Calu3 (cell line): ENCODE measurements at places on chromosomes 2 and 18.

- DNase-seq: no peak
Observed at GRCh38 chr2:232265329-232265728, 113.2 kb upstream of the ALPP start.

DNA sequence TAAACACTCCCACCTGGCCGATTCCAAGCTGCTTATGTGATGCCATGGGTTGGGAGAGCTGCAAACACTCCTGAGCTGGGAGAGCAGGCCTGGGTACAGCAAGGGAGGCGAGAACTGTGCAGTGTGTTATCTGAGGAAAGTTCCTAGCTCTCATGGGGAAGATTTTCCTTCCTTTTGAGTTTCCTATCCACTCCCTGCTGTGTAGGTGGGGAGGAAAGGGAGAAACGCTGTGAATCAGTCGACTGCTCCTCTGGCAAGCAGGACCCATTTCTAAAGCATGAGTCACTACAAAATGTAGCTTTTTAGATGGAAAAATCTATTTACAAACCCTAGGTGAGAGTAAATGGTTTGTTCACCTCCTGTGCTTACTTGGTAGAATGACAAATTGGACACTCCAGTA lies 80.4 kb downstream of the SH3RF3 start:
- no peak for DNase-seq

DNA sequence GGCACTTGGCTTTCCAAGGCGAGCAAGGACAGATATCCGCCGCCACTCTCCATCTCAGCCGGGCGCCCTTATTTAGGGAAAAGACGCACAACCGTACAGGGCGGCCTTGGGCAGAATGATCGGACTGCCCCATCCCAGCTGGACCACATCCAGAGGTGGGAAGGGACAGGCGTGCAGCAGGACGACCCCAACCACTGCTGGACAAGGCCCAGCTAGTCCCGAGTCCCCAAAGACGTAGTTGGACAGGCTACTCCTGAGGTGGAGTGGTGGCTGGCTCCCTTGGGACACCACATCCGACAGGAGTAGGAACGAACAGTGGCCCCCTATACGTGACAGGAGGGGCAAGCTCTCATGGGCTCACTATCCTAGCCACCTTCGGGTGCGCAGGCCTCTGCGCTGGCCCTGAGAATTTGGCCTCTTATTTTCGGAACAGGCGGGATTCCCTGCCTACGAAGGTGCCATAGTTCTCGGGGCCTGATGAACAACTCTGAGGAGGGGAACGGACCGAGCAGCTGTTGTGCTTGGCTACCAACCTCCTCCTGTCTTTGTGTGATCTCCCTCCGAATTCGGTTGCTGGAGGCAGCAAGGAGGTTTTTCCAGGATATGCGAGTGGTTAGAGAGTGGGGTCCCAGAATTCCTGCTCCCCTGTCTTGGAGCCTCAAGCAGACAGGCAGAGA lies 2.3 kb downstream of the FEV start:
- no peak for DNase-seq

DNA sequence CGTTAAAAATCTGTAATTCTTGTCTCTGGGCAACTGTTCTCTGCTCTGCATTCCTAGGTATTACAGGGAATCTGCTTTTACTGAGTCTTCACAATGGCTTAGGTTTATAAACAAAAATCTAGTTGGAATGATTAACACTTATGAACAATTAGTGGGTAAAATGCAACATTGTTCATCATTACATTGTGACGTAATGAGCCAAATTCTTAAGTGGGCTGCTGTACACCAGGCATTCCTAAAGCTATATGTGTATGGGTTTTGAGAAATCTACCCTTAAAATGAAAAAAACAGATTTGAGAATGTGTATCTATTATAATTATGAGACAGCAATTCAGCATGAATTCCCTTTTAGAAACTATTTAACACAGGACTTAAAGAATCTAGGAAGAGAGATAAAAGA lies 41.5 kb upstream of the ERBB4 start:
- no peak for DNase-seq

DNA sequence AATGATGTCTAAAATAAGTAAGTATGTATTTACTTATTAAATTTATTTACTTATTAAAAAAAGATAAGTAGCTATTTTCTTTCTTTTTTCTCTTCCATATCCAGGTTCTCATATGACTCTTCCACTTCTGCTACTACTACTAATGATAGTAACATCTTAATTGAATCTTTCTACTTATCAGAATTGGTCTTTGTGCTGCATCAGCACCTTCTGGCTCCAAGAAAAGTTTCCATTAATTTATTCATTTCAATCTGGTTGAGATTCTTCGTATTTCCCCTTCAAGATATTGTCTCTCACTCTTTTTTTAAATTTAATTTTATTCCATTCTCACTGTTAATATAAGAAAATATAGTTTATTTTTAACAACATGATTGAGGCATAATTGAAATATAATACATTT lies 1675.4 kb downstream of the DPP10 start:
- DNase-seq: no peak

DNA sequence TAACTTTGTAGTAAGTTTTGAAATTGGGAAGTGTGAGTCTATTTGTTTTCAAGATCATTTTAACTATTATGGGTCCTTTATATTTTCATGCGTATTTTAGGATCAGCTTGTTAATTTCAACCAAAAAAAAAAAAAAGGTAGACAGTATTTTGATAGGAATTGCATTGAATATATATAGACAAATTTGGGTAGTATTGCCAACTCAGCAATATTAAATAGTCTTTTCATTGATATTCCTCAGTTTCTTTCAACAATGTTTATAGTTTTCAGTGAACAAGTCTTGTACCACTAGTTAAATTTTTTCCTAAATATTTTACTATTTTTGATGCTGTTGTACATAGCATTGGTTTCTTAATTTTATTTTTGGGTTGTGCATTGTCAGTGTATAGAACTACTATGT lies 149.9 kb downstream of the TAF4B start:
- no peak for DNase-seq

- no peak for DNase-seq
Observed at GRCh38 chr18:78898066-78898465, 81.6 kb upstream of the SALL3 start.

DNA sequence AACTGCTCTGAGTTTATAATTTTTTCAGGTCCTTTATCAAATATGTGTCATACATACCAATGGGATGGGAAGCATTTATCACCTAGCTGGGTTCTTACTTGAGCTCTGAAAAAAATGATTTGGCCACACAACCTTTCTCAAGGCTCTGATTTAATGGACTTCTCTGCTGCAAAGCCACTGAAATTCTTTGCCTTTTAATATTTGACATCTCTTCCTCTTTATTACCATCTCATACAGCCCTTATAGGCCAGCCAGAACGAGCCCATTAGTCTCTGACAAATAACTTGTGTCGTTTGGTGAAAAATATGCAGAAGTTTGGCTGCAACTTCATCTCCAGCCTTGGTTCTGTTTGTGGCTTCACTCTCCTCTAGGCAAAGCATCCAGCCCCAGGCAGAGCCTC lies 249.1 kb downstream of the ATAD2B start:
- DNase-seq: no peak

DNA sequence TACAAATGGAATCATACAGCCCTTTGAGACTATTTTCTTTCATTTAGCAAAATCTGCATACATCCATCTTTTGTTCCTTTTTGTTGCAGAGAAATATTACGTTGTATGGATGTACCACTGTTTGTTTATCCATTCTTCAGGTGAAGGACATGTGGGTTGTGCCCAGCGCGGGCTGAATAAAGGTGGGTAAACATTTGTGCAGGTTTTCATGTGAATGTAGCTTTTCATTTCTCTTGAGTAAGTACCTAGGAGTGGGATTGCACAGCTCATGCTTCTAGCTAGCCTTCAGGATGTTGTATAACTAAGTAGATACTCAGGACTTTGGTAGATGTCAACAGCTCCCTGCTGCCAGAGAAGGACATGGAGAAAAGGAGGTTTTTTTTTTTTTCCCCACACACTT lies 50.6 kb upstream of the SPRED2 start:
- no peak for DNase-seq

GRCh38 chr18:58492891-58493469 lies 135.9 kb downstream of the ALPK2 start:
- DNase-seq: no peak

DNA sequence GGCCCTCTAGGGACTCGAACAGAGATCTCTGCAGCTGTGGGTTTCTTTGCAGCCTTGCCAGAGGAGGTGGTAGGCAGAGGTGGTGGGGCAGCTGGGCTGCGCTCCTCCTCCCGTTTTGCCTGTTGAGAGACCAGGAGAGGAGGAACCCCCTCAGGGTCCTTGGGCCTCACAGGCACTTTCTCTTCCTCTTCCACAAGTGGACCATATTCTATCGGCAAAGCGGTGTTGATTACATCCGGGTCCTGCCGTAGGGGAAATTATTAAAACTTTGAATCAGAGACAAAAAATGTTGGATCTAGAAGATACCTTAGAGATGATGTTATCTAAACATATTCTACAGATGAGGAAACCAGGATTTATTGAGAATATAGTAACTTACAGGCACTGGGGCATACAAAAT lies 78.5 kb downstream of the CLIP4 start:
- no peak for DNase-seq

DNA sequence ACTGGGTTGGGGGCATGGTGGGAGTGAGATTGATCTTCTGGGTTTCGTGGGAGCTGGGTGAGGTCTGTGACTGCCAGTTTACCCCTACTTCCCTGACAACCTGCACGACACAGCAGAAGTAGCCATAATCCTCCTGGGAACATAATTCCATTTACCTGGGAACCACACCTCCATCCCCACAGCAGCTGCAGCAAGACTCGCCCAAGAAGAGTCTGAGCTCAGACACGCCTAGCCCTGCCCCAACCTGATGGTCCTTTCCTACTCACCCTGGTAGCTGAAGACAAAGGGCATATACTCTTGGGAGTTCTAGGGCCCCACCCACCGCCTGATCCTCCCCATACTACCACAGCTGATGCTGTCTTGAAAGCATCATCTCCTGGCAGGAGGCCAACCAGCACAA lies 43.8 kb downstream of the FLACC1 start:
- DNase-seq: no peak

GRCh38 chr2:241110607-241111439 lies 8.7 kb upstream of the MTERF4 start:
- DNase-seq: no peak

DNA sequence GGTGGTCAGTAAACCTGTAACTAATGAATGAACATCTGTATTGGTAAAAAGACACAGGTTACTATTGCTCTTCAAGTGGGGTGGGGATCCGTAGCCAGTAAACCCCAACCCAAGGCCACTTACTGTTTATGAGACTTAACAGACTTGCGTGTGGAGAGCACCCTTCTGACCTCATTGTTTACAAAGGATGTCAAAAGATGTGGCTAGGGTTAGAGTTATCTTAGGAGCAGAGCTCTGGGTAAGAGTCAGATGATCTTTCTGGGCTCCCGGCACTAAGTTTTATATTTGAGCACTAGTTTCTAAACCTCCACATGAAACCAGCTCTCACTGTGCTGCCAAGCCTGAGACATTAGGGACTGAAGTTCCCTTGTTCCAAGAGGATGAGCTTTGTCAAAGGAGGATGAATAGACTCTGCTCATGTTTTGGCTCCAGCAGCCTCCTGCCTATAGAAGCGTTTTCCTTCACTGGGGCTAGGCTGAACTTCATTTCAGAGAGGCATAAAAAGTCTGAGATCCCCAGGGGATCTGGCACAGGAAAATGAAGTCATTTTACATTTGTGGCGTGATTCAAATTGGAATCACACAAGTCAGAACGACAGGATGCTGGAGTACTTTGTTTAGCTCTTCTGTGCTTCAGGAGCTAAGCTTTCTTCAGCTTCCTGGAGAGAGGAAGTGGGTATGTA lies 403.1 kb upstream of the TRIB2 start:
- DNase-seq: no peak

GRCh38 chr2:52964916-52965530 lies 802.6 kb upstream of the CHAC2 start:
- no peak for DNase-seq

- DNase-seq: no peak
Observed at GRCh38 chr2:189516546-189516945, 64.0 kb downstream of the SLC40A1 start.

GRCh38 chr2:137928547-137929518 lies 35.4 kb upstream of the HNMT start:
- DNase-seq: no peak

GRCh38 chr2:200637901-200638300 lies 52.1 kb downstream of the AOX1 start:
- DNase-seq: no peak

- DNase-seq: peak; percentile 53
Observed at GRCh38 chr2:9474361-9475057, at the start of gene IAH1. TSS of gene IAH1 (plus strand) at chr2:9474551. CDS start at chr2:9474567, 16 bp downstream.

- no peak for DNase-seq
Observed at GRCh38 chr2:174729797-174730697, 34.2 kb downstream of the CHRNA1 start.

DNA sequence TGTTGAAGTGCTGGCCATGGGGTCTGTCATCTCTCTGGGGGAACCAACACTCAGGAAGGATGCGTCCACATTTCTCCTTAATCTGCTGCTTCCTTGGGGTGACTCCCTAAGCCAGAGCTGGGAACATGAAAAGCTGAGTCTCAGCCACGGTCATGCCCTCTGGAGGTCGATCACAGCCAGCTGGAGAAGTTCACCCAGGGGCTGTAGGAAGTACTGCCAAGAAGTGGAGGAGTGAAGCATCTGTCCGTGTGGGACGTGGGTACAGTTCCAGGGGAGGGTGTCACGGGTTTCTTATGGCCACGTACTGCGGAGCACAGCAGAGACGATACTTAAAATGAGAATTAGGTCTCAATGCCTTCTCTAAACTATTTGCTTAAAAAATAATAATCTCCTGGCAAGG lies 42.4 kb upstream of the IGFBP2 start:
- DNase-seq: no peak

GRCh38 chr18:49617329-49617695 lies 55.5 kb downstream of the LIPG start:
- DNase-seq: no peak

GRCh38 chr2:120654381-120655134 lies 81.1 kb upstream of the GLI2 start:
- DNase-seq: no peak

DNA sequence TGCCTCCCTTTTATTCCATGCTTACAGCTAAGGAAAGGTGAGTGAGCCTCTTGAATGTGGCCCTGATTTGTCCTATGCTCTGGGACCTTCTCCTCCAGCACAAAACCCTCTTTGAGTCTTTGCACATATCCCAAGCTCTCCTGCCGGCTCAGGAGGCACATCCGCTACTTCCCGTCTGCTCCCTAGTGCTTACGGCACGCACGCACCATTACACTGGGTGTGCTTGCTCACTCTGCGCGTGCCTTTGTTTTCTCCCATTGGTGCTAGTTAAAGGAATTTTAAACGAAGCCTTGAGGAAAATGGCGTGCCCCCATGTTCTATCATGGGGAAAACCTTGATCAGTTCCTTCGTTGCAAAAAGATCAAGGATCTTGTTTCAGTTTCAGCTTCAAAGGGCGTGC lies 7.9 kb upstream of the DGKD start:
- no peak for DNase-seq

GRCh38 chr2:207782238-207783030 lies 12.7 kb upstream of the FZD5 start:
- DNase-seq: no peak

- no peak for DNase-seq
Observed at GRCh38 chr2:231159306-231159705, 34.5 kb upstream of the HTR2B start.

GRCh38 chr18:12256951-12257350 lies 2.8 kb downstream of the CIDEA start:
- DNase-seq: no peak

GRCh38 chr2:108058576-108059137 lies 72.3 kb downstream of the SLC5A7 start:
- DNase-seq: no peak

GRCh38 chr18:70195014-70195614 lies 10.4 kb downstream of the RTTN start:
- DNase-seq: no peak
